ENCODE measurements at places on chromosomes 5 and 9. TPM values are rescaled to one million over a fixed set of nuclear protein-coding genes. Genes with fewer than 3 reads are reported as not detected.

The RGS7BP gene
- 3.8 TPM for total RNA-seq

The ARHGEF37 gene
- 19.0 TPM for total RNA-seq

The CCDC171 gene
- 25.2 TPM for total RNA-seq

The PCDHB6 gene
- total RNA-seq, result 2.0 TPM

The LCN10 gene
- total RNA-seq, result 1.4 TPM

The HEMGN gene
- 6.4 TPM for total RNA-seq

The MCTP1 gene
- total RNA-seq, result 44.5 TPM

The KIAA1958 gene
- total RNA-seq, result 36.6 TPM

The GALT gene
- total RNA-seq, result 60.7 TPM

The ARSI gene
- total RNA-seq, result 23.5 TPM

The PNPLA7 gene
- total RNA-seq, result 3.0 TPM

The IFNA13 gene
- not detected for total RNA-seq
